T1000 (cell line): ENCODE measurements at places on chromosomes 1 and 21.
A peak's percentile ranks its signal among the peaks of the same experiment; 100 is the strongest.

DNA sequence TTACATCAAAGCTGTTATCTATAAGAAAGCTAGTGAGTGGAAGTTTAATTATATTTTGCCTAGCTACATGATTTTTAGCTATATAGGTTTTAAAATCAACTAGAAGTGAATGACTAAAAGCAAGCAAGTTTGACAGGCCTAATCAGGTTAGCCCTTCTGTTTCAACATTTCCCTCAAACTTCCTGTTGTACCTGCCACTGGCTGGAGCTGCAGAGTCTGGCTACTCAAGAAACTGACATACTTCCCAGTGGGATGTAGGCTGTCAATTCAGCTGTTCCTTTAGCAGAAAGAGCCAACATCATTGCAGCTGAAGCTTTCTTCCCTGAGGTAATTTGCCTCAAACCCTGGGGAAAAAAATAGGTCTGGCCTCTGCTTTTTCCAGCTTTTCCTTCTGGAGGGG is 87.1 kb upstream of the TNR start:
- no peak for DNase-seq

GRCh38 chr1:100952104-100952745 is 56.3 kb downstream of the SLC30A7 start:
- no peak for DNase-seq

DNA sequence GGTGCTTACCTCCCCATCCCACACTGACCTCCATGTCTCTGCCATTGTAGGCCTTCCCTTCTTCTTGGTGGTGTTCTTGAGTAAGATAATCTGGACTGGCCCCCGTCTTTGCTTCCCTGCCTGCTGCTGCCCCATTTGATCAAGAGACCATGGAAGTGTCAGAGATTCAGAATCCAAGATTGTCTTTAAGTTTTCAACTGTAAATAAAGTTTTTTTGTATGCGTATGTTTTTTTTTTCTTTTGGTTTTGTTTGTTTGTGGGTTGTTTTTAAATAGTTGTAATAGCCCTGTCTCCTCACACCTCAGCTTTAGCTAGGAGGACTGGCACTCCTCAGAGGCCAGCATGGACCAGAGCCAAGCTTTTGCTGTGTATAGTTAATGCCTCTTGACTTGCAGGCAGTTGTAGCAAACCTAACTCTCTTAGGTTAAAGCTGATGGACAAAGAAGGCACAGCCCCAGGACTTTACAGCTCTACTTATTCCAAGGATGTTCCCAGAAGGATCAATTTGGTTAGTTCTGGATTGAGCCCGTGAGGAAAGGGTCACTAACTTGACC is 5.6 kb upstream of the YBX1 start:
- no peak for DNase-seq

DNA sequence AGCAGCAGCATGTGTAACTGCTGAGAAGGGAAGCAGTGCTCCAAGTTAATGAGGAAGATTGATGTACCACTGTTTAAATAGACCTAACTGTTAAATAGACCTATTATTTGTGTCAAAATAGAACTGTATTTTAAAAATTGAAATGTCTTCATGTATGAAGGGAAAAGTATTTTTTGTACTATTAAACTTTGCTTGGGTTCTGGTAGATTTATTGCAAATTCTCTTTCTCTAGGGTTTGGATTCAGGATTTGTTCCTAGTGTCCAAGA is 128.3 kb downstream of the OSBPL9 start:
- no peak for DNase-seq

DNA sequence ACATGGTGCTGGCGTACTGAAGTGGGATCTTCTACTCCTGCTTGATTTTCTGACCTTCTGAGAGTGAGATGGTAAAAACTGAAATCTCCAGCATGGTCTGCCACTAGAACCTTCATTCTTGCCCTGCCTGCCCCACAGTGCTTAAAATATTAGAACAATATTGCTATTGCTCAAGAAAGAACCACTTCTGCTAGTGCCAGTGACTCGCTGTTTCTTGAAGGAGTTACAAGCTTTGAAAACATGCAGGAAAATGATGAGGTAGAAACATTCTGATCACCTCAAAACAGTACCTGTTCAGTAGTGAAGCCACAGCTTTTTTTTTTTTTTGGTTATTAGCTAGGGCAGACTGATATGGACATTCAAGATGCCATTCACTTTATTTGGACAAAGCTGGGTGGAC is 95.3 kb downstream of the BACH1 start:
- no peak for DNase-seq

GRCh38 chr1:71232786-71233185 is 152.0 kb upstream of the ZRANB2 start:
- DNase-seq: no peak

DNA sequence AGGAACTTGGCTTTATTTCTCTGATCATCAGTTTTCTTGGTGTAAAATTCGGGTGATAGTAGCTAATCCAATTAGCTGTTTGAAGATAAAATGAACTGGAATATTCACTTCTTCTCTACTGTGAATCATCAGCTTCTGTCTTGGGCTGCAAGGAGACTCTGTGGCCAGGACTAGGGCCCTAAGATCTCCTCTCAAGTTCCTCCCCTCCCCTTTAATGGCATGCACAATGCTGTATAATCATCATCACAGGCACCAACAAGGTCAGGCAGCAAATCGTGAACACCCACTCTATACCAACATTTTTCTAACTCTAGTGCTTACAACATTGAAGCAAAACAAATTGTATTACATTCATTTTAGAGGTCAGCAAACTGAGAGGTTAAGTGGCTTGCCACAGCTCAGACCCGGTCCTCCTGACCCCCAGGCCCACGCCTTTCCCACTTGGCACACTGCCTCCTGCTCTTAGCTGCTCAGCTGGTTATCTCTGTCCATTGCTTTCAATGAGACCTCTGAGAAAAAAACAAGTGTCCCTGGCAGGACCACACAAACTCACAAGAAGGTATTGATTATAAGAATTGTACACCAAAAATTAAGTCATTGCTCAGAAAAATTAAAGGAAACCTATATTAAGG is 31.8 kb downstream of the LRRC52 start:
- no peak for DNase-seq

- no peak for DNase-seq
Observed at GRCh38 chr1:14887764-14888350, 265.7 kb upstream of the TMEM51 start.

DNA sequence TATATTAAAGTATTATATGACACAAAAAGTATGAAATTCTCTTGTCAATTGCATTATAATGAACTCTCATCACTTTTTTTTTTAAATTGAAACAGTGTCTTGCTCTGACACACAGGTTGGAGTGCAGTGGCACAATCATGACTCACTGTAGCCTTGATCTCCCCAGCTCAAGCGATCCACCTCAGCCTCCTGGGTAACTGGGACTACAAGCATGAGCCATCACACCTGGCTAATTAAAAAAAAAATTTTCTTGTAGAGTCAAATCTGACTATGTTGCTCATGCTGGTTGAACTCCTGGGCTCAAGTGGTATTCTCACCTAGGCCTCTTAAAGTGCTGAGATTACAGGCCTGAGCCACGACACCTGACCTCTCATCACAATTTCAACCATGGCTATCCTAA is 259.3 kb downstream of the S1PR1 start:
- no peak for DNase-seq

- DNase-seq: no peak
Observed at GRCh38 chr1:71054281-71054731, 6.7 kb upstream of the PTGER3 start.

- DNase-seq: no peak
Observed at GRCh38 chr1:115506924-115507589, 134.7 kb upstream of the VANGL1 start.

DNA sequence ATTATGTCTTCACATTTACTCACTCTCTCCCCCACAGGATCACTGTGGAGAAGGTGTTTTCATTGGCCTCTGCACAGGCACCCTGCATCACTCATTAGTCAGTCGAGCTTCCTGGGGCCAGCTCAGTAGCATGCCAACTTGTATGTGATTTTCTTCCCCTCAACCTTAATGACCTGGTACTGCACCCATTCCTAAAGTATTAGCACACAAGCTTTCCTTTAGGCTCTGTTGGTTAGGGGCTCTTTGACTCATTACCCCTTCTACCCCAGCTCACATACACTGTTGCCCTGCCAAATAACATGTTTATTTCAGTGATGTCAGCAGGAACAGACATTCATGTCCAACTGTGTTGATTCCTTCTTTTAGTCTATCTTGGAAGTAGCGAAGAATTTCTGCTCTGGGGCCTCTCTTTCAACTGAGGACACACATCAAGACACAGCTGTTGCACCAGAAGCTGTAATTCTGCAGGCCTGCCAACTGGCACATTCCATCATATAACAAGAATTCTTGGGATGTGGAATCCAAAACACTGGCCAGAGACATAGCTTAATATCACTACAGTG is 603.5 kb upstream of the ADAMTS5 start:
- DNase-seq: peak; percentile 46

DNA sequence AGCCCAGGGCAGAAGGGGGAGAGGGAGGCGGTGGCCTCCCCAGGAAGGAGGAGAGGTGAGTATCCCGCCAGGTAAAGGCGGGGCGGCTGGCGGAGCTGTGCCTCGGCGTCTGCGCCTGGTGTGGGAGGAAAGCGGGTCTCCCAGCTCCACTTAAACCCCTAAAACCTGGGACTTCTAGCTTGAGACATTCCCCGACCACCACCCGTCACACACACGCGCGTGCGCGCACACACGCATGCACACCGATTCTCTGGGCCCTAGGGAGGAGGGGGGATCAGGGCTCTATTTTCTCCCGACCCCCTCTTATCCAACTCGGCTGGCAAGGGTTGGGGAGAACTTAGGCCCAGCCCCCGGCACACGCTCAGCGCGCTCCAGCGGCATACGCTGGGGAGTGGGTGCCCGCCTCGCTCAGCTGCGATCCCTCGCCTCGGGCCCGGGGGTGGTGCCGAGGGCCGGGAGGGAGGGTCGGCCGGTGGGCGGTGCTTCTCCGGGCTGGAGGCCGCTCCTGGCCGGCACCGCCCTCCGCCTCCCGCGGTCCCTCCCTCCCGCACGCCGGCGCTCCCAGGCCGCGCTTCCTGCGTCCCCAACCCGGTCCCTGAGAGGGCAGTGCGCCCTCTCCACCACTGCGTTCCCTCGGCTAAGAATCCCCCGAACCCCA is at the start of gene TMEM51:
Gene TMEM51, plus strand, starts transcription at position 564 of the 658 bp plus-strand sequence. CDS start 61,341 bp downstream, outside the sequence.
- DNase-seq: peak; percentile 29

DNA sequence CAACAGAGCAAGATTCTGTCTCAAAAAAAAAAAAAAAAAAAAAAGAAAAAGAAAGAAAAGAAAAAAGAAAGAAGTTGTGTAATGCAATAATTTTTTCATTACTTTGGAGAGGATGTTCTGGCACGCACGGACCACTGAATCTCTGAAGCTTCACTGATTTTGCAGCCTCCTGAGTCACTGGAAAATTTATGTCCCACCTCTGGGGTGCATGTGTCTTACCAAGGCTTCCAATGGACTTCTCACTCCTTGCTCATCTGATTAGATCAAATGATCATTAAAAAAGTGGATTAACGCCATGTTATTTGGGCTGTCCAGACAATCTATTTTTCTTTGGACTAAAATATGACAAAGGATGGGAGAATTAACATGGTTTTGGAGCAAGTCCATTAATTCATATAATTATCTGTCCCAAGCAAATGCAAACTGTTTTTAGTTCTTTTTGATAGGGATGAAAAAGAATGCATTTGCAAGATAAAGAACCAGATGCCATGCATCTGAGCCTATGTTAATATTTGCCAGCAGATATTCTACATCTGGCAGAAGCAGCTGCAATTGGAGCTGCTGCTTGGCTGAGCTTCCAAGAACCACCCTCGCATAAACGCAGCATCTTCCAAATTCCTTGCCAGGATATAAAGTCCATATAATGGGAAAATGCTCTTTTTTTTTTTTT is 10.1 kb upstream of the MAP1LC3C start:
- DNase-seq: no peak

DNA sequence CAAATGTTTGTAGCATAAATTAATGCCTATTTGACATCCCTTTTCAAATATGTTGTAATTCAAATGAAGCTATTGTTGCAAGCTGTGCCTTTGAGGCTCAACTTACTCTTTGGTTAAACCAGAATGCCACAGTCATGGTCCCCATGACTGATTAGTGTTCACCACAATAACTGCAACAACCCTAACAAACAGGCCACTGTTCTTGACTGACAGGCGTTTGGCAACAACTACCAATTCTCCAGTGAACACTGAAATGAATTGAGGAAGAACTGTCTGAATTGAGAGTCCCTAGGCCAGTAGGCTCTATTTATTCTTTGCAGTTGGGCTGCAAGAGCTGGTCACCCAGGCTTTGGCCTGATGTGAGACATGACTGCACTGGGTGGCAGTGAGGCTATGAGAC is 6.6 kb upstream of the TMEM167B start:
- no peak for DNase-seq

GRCh38 chr1:242800521-242800920 is 276.0 kb upstream of the PLD5 start:
- no peak for DNase-seq

DNA sequence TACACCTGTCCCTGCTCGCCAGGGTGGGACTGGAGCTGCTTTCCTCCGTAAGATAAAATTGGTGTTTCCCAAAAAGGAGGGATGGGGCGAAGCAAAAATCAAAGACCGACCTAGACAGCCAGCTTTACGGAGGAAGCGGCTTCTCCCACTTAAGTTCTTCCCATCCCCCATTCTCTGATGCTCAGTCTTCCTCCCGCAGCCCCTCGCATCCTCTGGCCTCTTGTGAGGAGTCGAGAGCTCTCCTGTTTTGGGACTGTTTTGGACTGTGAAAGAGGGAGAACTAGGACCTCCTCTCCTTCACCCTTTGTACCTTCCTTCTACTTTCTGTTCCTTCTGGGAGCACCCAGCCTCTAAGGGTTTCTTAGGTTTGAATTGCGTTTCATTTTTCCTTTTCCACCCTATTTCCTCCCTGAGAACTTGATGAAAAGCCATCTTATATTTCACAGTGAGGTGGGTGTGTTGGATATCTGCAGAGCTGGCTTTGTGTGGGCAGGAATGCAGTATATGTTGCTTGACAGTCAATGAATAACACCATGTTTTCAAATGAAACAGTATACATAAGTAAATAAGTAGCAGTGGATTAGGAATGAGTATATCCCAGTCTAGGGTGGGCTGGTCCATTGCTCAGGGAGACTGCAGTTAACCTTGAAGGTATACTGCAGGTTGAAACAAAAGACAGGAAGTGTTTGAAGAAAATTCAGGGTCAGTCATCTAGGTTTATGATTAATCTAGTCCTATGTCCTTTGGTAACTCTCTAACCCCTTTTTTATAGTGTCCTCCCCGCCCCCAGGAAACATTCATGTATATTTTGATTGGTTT is 848 bp downstream of the CTTNBP2NL start:
- DNase-seq: no peak
